ENCODE measurements at places on chromosomes 7 and 10.

GRCh38 chr10:58529077-58529728 lies 16.5 kb downstream of the BICC1 start:
- no peak for DNase-seq

GRCh38 chr7:116258734-116259133 lies 48.4 kb downstream of the TES start:
- no peak for DNase-seq

- DNase-seq = no peak
Measured at GRCh38 chr7:18320971-18321567, 174.5 kb upstream of the HDAC9 start.

GRCh38 chr7:113015034-113015645 lies 71.5 kb downstream of the GPR85 start:
- DNase-seq = no peak

DNA sequence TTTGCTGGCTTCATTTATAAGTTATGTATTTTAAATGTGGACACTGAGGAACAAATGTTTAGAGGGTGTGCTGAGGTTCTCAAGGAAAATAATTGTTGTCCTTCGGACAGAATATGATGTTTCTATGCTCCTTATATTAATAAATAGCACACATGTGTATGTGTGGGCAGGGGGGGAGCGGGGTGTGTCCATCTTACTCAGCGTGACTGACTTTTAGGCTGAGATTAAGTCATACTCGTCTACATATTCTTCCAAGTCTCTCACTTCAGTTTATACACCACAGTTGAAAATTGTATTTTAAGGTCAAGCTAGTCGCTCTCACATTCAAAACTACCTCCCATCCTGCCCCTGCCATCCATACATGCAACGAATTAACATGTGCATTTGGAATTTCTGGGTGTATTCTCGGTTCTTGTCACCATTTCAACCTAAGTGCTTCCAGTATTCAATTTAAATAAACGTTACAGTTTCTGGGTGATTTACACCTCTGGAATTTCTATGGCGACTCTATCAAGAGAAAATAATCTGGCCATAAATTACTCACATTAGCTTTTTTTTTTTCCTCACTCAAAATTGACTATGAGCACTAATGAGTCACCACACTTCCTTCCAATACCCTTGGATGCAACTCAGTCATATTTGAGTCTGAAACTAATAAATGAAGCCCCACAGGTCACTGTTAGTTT lies 3.3 kb downstream of the PCDH15 start:
- no peak for DNase-seq

- DNase-seq = no peak
Measured at GRCh38 chr10:79378383-79378646, 31.0 kb downstream of the PPIF start.

GRCh38 chr10:121797490-121797889 lies 130.3 kb downstream of the ATE1 start:
- no peak for DNase-seq
